ENCODE measurements at places on chromosomes 6 and 20.

DNA sequence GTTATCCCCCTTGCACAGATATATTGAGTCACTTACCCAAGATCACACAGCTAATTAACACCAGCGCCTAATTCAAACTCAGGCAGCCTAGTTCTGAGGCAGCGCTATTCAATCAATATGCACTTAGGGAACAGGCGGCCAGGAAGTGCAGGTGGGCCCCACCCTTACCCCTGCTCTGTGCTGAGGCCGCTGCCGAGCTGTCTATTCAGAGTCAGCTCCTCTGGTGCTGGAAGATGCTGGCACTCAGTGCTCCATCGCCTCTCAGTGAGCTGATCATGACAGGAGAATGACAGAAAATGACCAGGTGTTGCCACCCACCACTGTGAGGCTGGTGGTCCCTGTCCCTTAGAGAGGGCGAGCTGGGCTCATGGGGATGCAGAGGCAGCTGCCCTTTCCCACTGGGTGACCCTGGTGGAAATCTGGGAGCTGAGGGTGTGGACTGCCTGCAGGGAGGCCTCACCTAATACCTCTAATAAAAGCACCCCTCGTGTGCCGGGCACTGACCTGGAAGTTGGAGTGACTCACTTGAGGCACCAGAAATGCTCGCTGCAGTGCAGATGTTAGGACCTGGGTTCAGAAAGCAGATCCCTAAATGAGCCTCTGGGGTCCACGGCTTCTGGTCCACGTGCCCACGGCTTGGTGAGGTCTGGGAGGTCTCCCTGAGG lies 42.5 kb upstream of the CD93 start:
- no peak for DNase-seq

- DNase-seq = no peak
Observed at GRCh38 chr6:33599413-33599938, 19.4 kb upstream of the BAK1 start.

DNA sequence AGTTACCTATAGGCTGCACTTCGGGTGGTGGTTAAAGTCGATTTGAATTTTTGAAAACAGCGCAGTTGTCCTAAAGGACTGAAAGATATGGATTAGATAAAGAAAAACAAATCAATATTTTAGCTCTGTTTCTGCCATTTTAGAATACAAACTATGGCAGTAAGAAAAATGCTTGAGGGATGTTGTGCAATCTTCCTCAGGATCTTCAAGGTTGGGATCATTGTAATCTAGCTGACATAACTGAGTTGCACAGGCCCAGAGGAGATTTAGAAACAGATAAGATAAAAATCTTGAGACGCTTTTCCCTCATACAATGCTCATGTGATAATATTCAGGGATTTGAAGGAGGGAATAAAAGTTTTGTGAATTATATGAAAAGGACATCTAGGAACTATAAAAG lies 926 bp downstream of the PEX3 start:
- no peak for DNase-seq

DNA sequence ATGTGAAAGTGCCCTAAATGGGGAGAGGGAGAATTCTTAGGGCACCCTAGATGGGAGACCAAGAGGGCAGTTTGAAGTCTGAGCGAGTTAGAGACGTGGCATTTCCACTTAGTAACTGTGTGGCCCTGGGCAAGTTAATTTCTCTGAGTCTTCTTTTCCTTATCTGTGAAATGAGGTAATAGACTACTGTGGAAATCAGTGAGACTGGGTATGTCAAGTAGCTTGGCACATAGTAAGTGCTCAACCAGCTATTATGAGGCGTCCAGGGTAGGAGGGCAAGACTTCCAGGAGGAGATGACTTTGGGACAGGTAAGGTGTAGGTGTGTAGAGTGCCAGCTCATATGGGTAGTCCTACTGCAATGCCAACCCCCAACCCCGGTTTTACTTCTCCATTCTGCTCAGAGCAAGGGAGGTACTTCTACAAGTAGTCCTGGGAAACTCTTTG lies 770 bp downstream of the KIF3B start:
- no peak for DNase-seq

- no peak for DNase-seq
Observed at GRCh38 chr20:24483435-24484080, 14.1 kb downstream of the SYNDIG1 start.

DNA sequence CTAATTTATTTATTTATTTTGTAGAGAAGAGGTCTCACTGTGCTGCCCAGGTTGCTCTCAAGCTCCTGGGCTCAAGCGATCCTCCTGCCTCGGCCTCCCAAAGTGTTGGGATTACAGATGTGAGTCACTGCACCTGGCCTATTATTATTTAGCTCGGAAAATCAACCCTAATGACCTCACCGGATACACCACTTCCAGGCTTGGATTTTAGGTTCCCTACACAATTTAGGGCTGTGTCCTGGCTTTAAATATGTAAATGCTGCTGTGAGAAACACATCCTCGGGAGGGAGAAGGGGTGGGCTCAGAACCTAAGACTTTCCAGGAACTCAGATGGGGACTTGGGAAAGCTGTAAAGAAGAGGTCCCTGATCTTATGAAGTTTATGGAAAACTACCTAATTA lies 51.0 kb upstream of the SLC32A1 start:
- no peak for DNase-seq

DNA sequence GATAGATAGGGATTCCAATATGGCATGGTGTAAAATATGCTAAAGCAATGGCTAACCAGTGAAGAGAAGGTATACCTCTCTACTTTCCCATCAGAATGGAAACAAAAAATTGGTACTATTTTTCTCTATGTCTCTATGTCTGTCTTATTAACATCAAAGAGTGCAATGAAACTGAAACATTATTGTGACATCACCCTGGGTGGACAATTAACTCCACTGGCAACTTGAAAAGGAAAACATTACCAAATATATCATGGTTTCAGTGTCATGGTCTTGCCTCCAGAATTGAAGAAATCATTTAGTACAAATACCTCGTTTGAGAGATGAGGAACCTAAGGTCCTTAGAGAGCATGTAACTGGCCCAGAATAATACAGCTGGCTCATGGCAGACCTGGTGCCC lies 1132.5 kb upstream of the MAP3K7 start:
- DNase-seq = no peak

- DNase-seq = no peak
Observed at GRCh38 chr20:45998761-45999160, 9.9 kb upstream of the MMP9 start.

- no peak for DNase-seq
Observed at GRCh38 chr6:139742671-139743070, 368.2 kb upstream of the CITED2 start.

DNA sequence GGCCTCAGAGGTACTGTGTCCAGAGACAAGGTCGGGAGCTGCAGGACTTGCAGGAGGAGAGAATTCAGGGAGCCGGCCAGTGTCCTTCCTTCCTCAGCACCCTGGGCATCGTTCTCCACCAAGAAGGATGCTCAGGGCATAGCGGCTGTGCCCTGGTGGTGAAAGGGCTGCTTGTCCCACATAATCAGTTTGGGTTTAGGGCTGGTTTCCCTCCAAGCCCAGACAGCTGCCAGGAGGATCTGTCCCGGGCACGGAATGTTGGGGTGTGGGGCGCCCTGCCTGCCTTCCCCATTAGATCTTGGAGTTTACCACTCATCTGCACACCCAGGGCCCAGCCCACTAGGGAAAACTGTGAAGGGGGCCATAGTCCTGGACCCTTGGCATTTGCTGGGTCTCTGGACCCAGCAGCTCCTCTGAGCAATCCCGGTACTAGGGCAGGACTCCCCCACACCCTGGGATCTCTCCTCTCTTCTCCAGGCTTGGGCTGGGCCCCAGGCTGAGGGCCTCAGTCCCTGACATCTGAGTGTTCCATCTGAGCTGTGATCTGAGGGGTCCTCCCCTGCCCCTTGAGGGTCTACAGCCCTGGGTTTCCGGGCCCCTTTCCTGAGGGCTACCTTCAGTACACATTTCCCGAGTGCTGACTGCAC lies 18.6 kb upstream of the SPDEF start:
- no peak for DNase-seq

- DNase-seq = no peak
Observed at GRCh38 chr6:170375661-170376060, 69.1 kb downstream of the FAM120B start.

- no peak for DNase-seq
Observed at GRCh38 chr6:39218868-39219567, 10.3 kb downstream of the KCNK5 start.

- no peak for DNase-seq
Observed at GRCh38 chr20:4099905-4100675, 84.7 kb upstream of the RNF24 start.

DNA sequence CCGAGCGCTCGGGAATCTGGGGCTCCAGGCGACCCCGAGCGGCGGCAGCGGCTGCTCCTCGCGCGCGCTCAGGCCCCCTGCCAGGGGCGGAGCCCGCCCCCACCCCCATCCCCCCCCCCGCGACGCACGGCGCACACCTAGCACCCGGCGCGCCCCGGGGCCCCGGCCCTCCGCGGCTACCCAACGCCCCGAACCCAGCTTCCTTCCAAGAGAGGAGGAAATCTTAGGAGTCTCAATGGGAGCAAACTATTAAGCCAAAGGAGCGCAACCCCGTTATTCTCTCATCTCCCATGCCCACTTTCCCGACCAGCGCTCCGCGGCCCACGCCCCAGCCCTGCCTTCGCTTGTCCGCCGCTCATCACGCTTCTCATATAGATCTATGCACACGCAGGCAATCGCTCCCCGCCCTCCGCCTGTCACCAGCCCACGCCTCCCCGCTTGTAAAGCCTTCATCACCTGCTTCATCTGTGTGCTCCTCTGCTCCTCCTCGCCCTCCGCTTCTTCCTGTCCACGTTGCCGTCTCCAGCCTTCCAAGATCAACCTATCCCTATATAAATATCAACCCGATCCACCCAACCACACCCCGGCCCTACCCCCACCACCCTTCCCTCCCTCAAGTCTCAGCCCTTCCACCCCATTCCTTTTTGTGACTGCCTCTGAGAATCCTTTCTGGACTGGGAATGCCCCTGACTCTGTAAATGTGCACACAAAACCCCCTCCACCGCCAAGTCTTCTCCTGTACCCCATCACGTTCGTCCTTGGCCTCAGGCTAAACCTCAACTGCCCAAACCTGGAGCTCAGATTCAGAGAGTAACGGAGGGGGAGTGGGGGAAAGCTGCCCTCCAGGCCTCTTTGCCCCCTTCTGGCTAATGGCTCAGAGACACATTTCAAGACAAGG lies at the start of gene DLK2:
Gene DLK2, minus strand, starts transcription at position 18 of the 898 bp plus-strand sequence. CDS start 723 bp downstream, outside the sequence.
- DNase-seq = no peak

- peak; percentile 54 for DNase-seq
Observed at GRCh38 chr6:104887350-104887749, 27.6 kb upstream of the HACE1 start.

- no peak for DNase-seq
Observed at GRCh38 chr6:3804964-3805363, 44.2 kb upstream of the FAM50B start.

DNA sequence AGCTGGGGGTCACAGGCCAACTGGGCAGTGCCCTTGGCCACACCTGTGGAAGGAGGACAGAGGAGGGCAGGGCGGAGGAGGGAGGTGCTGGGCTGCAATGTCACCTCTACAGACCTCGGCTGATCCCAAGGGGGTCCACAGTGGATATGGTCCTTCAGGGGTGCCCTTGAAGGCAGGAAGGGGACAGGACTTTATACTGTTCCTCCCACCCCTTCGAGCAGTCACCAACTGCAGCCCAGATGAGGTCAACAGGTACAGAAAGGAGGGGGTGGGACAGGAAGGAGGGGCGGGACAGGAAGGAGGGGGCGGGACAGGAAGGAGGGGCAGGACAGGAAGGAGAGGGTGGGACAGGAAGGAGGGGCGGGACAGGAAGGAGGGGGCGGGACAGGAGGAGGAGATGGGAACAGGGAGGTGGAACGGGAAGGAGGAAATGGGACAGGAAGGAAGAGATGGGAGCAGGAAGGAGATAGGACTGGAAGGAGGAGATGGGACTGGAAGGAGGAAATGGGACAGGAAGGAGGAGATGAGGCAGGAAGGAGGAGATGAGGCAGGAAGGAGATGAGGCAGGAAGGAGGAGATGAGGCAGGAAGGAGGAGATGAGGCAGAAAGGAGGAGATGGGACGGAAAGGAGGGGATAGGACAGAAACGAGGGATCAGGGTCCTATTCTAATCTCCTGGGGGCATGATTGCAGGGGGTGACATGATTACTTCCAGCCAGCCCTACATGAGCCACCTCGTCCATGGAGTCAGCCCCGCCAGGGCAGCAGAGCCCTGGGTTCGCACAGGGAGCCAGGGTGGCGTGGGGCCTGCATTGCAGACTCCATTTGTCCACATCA lies 19.4 kb upstream of the MRGBP start:
- DNase-seq = no peak

DNA sequence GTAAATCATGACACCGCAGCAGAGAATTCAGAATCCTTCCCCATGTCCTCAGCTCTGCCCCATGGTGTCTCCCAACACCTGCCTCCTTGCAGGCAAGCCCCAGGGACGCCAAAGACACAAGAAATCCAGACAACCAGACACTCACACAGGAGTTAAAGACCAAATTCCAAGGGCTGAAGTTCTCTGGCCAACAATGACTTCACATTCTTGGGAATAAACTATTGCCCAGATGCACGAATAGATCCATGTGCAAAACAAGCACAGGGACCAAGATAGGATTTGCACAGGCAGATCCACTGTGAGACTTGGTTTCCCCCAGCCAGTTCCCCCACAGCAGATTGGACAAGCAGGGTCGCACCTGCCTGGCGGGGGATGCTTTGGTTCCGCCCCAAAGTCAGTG lies 246.7 kb downstream of the SOD2 start:
- DNase-seq = no peak

DNA sequence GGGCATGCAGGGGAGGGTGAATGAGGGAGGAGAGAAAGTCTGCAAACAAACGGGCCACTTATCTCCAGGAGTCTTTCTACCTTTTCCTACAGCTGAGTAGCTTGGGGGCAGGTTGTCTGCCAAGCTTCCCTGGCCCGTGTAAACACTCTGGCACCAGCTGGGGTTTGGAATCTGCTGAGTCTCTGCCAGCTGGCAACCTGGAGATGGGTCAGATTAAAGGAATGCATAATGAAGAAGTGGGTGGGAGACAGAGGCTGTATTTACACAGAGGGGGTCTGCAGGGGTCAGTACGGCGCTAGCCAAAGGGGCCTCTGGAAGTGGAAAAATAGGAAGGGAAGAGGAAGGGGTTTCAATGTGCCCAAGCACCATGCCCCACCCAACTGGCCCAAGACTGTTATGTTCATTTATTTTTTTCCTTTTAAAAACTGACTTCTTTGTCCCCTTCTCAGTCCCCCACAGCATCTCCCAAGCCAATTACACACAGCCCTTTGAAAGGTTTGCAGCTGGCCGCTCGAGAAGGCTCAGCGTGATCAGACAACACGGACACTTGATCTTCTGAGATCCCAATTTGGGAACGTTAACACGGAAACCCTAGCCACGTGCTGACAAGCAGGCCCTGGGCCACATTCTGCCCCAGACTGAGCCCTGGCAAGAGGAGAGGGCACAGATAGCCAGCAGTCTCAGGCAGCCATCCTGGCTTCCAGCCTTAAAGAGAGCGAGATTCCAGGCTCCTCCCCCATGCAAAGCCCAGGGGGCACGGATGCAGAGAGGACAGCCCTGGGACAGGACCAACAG lies 25.2 kb downstream of the TRAM2 start:
- no peak for DNase-seq

GRCh38 chr6:164296411-164296810 lies 881.9 kb downstream of the QKI start:
- no peak for DNase-seq

GRCh38 chr6:117075218-117075617 lies 190.1 kb upstream of the VGLL2 start:
- no peak for DNase-seq

- peak; percentile 32 for DNase-seq
Observed at GRCh38 chr6:138691595-138692057, 81.9 kb upstream of the CCDC28A start.

Measured in right renal pelvis (tissue), 4 donors.